ENCODE measurements at places on chromosomes 1 and 21. TPM values are rescaled to one million over a fixed set of nuclear protein-coding genes. Genes with fewer than 3 reads are reported as not detected.

Gene LCE1E
- total RNA-seq: not detected

Gene GSTM5
- 0.13 TPM for total RNA-seq

Gene WNT4
- total RNA-seq: not detected

DNA sequence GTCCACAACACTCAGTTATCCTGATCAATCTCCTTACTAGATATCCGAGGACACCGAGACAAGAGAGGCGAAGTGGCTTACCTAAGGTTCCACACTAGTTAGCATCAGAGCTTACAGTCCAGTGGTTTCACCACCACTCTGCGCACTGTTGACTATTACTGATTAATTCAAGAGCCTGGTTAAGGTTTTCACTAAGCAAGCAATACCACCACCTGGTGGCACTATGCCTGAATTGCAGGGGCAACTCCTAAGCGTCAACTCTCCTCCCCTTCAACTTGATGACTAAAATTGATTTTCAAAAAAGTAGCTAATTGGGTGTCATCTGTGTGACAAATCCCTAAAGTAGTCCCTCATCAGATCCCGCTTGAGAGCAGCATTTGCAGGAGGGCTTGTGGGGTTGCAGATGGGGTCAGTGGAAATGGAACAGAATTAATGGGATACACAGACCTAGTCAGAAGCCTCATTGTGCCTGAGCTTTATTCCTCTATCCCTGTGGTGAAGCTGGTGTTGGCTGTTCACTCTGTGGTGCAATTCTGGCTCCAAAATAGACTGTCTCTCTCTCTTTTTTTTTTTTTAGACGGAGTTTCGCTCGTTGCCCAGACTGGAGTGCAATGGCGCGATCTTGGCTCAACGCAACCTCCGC, 9.1 kb downstream of the TTC22 start:
- no peak overlapping the region for H3K27ac ChIP-seq
- peak; percentile 74 for DNase-seq
- no peaks in the 10 kb centered on the region for H3K36me3 ChIP-seq
- no peak overlapping the region for H3K4me3 ChIP-seq
- H3K4me1 ChIP-seq: no peaks in the 10 kb centered on the region

Data from A673 (cell line).